ENCODE measurements at places on chromosomes 7 and 10.

DNA sequence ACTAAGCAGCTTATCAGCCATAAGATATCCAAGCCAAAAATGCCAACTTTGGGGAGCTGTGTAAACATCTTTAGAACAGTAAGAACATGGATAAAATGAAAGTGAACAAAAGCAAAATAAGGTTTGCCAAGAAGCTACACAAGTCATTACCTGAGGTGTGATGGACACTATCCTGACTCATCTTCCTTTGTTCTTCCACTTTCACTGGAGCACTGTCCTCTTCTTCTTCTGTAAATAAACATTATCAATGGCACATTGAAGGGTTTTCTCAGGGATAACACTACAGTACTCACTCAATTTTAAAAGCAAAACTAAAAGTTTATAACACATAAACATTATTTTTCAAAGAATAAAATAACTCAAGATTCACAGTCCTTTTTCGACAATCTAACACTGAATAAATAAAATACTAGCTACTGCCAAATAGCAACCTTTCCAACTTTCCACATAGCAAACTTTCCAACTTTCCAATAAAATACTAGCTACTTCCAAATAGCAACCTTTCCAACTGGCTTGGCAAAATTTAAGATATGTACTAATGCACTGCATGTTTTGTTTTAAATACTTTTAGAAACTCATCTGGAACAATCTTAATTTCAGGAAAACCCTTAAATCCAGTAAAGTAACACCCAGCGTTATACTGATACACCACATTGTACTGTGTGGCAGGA is 174.1 kb downstream of the SKAP2 start:
- DNase-seq: no peak

DNA sequence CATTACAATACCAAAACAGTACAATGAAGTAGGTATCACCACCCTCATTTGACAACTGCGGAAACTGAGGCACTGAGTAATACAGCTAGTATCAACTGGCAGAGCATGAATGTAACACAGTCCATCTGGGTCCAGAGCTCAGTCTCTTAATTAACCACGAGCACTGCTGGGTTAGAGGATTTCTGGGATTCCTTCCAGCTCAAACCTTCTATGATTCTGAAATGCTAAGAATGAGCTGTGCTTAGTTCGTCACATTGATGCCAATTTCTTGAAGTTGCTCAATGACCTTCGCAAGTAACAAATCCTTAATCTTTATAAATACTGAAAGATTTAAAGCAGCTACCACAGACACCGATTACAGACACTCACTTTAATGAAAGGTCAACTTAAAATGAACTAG is 62.5 kb downstream of the SGMS1 start:
- DNase-seq: no peak

DNA sequence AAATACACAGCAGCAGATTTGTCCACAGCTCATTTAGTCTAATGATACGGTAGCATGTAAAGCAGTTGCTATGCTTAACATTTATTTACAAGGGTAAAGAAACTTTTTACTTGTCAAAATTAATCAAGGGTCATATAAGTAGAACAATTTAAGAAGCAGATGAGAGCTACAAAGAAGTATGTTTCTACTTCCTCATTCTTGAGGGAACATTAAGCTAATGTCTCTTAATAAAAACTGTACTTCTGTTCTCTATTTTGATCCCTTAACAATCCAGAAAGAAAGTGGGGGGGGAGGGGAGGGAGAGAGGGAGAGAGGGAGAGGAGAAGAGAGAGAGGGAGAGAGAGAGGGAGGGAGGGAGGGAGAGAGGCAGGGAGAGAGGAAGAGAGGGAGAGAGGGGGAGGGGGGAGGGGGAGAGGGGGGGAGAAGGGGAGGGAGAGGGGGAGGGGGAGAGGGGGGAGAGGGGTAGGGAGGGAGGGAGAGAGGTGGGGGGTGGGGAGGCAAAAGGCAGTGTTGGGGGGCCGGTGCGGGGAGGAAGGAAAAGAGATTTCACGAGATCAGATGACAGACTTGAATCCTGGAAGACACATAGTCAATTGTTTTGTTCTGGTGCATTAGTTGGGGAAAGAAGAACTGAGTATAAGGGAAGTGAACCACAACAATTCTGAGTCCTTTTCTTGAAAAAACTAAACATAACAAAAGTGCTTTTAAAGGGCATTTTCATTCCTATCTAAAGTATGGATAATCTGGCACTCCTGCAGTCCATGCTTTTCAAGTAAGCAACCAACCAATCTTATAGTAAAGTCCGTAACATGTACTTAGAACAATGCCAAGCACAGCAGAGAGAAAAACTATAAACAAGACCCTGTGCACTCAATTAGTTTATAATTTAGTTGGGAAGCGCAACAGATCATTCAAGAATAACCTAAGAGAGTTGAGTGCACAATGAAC is 128.0 kb downstream of the USP6NL start:
- DNase-seq: no peak

DNA sequence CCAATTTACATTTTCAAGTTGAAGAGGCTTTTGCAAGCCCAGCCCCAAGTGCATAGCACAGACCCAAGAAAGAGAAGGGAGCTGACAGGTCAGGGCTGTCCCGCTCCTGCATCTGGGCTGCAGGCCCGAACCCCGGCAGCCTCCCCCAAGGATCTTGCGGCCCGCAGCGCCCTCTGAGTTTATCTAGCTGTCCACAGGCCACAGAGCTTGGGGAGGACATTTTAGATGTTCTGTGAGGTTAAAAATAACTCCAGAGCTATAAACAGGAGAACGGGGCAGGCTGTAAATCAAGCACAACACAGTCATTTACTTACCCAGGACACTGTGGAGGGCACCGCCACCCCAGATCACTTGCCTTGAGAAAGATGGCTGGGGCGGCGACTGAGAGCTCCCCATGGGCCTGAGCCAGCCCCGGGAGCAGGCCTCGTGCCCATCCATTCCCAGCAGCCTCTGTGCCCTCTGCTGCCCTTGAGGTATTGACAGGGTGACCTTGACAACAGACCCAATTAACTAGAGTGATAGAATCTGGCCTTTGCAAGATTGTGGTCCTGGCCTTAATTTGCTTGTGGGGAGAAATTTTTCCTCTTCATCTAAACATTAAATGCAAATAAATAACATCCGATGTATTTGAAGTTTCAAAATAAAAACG is 563.0 kb downstream of the TCERG1L start:
- DNase-seq: no peak

- no peak for DNase-seq
Measured at GRCh38 chr7:67655168-67655567, 658.5 kb downstream of the TYW1 start.

- DNase-seq: no peak
Measured at GRCh38 chr10:69736886-69737641, 64.6 kb upstream of the COL13A1 start.

- DNase-seq: no peak
Measured at GRCh38 chr7:22481726-22482125, 18.3 kb downstream of the STEAP1B start.

DNA sequence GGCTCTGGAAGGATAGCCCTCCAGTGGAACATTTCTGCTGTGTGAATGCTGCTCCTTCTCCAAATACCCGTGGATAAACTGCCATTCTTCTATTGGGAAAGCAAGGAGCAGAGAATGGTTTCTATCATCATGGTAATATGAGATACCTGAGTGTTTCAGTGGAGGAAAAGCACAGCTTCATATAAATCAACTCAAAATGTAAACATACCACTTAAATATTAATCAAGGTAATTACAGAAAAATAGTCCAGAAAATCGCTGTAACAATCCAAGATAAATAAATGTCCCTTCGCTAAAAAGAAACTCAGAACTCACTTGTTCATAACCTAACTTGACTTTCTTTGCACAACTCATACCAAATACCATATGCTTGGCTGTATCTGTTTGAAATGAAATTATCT is 635.8 kb downstream of the PARD3 start:
- no peak for DNase-seq

DNA sequence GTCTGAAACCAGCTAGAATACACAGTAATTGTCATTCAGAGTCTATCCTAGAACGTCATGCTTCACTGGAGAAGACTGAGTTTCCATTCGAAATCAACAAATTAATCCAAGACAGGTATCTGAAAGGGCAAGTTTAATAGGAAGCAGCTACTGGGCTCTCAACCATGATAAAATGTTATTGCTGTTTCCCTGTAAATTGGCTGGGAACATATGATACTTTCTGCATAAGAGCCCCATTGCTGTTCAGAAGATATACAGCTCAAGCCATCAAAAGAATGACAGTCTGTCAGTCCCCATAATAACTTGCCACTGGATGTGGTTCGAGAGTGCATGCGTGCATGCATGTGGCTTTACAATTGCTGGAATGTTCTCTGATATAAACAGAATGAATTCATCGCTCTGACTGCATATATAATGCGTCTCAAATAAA is 129.0 kb downstream of the HIBADH start:
- no peak for DNase-seq

DNA sequence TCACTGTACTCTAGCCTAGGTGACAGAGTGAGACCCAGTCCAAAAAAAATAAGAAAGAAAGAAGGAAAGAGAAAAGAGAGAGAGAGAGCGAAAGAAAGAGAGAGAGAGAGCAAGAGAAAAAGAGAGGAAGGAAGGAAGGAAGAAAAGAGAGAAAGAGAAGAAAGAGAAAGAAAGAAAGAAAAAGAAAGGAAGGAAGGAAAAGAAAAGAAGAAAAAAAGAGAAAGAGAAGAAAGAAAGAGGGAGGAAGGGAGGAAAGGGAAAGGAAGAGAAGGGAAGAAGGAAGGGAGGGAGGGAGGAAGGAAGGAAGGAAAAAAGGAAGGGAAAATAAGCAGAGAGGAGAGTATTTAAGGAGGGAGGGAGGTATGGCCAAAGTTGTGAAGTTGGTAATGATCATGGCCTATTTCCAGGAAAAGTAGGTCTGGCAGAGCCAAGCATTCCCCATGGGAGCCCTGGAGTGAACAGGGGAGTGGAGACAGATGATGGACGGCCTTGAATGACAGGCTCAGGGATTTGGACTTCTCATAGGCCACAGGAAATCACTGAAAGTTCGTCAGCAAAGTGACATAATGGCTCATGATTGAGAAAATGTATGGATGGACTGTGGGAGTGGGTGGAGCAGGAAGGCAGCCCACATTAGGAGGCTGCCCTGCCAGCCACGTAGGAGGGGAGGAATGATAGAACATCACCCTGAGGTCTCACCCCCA is 44.8 kb upstream of the CUX1 start:
- DNase-seq: no peak

DNA sequence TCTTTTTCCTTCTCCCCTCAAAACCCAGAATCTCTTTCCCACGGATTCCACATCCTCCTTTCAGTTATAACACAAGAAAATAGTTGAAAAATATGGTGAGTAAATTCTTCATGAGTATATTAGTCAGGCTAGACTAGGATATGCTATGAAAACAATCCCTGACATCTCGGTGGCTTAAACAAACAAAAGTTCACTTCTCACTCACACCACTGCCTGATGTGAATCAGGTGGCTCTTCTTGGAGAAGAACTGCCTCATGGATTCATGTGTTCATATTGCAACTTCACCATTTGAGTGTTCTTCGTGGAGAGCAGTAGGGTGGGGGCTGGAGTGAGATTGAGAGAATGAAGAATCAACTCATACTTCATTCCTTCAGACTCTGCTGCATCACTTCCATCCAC is 204.1 kb downstream of the PHF14 start:
- DNase-seq: no peak

DNA sequence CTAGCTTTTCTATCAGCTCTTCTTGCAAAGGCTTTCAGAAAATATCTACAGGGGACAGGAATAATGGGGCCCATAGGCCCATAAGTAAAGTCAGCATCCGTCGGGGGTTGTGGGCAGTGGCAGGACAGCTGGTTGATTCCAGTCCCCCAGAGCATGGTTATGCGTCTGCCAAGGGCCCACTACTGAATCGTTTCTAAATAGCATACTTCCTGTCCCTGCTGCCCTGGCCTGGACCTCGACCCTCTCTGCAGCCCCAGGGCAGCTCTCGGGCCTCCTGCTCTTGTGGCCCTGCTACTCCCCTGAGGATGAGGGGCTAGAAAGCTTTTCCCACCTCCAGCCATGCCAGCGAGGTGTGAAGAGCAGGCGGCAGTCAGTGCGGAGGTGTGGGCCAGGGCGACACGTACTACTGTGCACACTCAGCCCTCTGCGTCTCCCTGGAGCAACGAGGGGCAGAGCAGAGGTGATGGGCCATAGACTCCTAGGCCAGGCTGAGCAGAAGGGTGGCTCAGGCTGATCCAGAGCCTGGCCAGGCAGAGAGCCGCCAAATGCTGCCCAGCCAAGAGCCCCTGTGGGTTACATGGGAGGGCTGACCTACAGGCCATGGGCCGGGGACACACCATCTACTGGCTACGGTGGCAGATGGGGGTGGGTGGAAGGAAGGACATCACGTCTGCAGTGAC is 4.7 kb upstream of the OPN4 start:
- DNase-seq: no peak

- DNase-seq: no peak
Measured at GRCh38 chr7:117090791-117091190, 137.5 kb downstream of the ST7 start.

DNA sequence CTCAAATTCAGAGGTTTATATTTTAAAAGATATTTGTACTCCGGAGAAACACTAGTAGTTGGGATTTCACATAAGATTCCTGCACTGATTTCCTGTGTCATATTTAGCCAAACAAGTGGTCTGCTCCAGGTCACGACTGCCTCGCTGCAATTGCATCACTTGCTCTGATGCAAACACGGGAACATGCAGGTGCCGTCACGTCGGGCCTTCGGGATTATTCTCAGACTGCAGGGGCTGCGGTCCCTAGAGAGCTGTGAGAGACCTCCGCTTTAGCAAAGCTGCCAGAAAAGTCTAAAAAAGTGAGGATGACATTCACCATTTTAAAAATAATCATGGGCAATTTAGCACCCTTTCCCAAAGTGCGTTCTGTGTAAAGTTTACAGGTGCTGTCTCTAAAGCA is 93.5 kb upstream of the DDC start:
- no peak for DNase-seq

DNA sequence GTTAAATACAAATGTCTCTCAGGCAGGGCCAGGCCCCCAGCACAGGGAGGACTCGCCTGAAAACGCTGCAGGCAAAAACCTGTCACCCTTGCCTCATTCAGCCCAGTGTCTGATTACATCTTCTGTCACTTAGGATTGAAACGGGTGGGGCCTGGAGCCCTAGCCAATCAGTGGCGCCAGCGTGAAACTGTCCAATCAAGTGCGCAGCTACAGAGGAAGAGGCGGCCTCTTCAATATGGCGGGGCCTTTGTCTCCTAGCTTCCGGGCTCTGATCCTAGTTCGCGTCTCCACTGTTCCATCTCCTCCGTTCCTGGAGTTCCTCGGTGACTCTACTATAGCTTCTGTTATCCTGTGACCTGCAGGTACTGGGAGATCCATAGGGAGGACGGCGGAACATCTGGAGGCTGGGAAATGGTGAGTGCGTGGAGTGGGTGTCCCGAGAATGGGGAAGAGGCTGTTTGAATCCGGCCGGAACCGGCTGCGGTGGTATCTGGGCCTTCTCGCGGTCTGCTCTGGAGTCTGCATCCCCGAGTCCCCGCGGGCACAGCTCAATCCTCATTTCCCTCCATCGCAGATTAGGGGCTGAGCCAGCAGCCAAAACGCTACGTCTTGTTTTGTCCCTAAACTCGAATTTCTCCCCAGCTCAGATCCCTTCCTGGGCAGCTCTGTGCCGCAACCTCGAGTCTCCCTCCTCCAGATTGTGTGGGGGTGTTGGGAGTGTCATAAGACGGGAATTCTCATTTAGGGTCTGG is at the start of gene ZNF736:
Gene ZNF736 (plus strand): TSS at position 222 of the 752 bp plus-strand sequence. CDS start 190 bp downstream, at position 412.
- DNase-seq: peak; percentile 54

- no peak for DNase-seq
Measured at GRCh38 chr7:148854983-148855382, 29.1 kb downstream of the EZH2 start.

Data from NK-92 treated with Interleukin-12 subunit alpha and Interleukin-12 subunit beta, amount 100 ng/mL, for 24 hours (cell line).